ENCODE measurements at places on chromosomes 3 and 15. TPM values are rescaled to one million over a fixed set of nuclear protein-coding genes. Genes with fewer than 3 reads are reported as not detected.

CTXND1 gene
- 0.44 TPM for total RNA-seq

MYZAP gene
- 10.6 TPM for total RNA-seq

CHST14 gene
- total RNA-seq = 3.1 TPM

DNA sequence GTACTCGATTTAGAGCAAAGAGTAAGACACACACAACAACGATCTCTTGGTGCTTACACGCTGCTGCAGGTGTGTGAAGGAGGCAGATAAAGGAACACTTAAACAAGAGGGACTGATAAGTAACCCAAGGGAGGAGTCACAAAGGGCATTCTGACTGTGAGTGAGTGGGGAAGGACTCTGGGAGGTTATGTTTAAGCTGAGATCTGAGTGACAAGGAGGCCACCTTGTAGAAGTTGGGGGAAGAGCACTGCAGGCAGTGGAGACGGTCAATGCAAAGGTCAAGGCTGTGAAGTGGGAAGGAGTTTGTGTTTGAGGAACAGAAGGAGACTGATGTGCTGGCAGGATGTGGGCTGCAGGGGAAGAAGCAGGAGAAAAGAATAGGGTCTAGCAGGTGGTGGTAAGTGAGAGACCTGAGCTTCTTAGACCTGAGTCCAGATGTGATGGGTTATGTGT, 63.1 kb downstream of the LPP start:
- DNase-seq = no peak

DNA sequence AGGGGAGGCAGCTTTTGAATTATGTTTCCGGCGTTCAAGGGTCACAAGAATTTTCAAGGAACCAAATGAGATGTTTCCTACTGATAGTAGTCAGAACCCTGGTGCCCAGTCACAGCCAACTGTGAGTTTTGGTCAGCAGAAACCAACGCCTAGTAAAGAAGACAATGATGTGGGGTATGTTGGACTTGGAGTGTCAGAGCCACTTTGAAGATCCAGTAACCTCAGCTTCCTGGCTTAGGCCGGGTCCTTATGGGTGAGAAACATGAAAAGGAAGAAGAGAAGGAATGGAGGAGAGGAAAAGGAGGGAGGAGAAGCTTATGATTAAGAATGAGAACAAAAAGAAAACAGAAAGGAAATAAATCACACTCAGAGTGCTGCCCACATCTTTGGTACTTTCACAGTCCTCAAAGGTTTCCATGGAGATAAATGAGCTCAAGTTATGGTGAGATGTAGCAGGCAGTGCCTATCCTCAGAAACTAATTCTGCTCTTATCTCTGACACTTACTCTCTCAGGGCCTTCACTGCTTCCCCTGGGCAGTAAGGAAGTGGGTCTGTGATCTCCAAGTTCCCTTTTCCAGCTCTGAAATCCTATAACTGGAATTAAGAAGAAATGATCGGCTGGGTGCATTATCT, 2.0 kb upstream of the MCF2L2 start:
- no peak for DNase-seq

DNA sequence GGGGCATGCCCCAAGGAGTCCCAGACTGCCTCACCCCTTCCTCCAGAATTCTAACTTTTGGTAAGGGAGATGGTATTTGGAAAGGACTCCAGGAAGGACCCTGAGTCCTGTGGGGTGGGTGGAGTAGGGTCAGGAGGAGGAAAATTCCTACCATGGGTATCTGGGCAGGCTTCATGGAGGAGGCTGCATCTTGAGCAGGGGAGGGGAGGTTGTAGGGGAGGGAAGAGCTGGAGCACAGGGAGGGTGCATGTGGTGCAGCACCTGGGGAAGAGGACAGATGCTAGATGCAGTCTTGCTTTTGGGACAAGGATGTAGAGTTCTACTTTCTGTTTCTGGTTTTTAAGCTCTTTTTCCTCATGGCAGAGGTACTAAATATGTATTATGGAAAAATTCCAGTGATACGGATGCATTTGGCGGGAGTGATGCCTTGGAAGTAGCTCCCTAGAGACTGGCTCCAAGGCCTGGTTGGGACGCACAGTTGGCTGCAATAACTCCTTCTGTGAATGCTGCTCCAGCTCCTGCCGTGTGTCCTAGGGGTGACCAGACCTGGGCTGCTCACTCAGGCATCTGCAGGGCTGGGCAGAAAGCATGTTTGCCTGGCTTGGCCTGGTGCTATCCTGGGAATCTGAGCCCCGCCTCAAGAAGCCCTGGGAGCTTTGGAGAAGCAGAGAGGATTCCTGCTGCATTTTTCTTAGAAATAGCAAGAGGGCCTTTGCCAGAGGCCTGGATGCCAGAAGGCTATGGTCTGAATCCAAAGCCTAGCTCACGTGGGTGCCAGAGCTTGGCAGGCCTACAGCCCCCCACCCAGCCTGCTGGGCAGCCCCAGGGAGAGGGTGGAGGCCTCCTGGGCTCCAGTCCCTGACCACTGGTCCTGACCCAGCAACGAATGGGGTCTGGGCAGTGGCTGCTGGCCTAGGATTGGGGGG, 10.1 kb downstream of the SEMA3F start:
- no peak for DNase-seq

GRCh38 chr15:40298216-40298935, 9.4 kb downstream of the PLCB2 start:
- no peak for DNase-seq

GRCh38 chr15:67031331-67031730, 34.1 kb upstream of the SMAD3 start:
- DNase-seq = no peak

GRCh38 chr3:118688396-118688884, 346.2 kb downstream of the IGSF11 start:
- DNase-seq = no peak

DNA sequence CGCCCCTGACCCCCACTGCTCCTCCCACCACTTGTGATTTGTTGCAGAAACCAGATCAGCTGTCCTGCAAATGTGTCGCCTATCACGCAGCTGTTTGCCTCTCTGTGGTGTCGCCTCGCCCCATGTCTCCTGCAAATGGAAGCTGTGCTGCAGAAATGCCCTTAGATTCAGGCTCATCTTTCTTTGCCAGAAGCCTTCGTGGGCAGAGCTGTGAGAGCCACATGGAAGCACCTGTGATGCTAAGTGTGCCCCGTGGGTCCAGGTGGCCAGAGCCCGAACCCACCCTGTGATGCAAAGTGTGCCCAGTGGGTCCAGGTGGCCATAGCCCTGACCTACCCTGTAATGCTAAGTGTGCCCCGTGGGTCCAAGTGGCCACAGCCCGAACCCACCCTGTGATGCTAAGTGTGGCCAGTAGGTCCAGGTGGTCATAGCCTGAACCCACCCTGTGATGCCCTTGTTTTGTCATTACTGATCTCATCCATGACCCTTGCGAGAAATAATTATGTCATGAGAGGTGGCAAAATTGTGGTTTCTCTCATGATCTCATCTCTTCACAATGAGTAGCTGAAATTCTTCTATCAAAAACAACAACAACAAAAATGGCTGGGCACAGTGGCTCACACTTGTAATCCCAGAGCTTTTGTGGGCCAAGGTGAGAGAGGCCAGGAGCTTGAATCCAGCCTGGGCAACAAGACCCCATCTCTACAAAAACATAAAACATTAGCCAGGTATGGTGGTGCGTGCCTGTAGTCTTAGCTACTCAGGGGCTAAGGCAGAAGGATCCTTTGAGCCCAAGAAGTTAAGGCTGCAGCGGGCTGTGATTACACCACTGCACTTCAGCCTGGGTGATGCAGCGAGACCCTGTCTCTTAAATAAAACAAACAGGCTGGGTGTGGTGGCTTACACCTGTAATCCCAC, 187.4 kb downstream of the GOLGA6L6 start:
- DNase-seq = peak; percentile 7

- no peak for DNase-seq
Observed at GRCh38 chr15:58423831-58424608, 7.8 kb upstream of the LIPC start.
